ENCODE measurements at places on chromosomes 3 and 15. TPM values are rescaled to one million over a fixed set of nuclear protein-coding genes. Genes with fewer than 3 reads are reported as not detected.

DNA sequence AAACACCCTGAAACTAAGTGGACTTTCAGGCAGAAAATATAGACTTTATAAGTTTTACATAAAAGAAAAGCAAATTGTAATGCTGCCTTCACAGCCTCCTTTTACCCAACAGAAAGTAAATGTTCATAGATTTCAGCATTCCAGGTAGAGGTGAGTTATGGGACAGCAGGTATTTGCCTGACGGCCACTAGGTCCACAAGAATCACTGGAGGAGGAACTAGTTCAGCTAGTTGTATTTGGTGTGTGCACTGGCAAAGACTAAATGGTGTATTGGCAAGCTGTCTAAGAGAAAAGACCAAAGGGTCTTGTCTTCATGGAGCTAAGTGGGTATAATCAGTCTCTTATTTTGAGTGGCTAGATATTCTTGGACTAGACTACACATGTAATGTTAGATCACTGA is 34.2 kb downstream of the ZNF654 start:
- H3K4me1 ChIP-seq = no peaks in the 10 kb centered on the region
- no peaks in the 10 kb centered on the region for H3K27me3 ChIP-seq
- no peak for DNase-seq

DNA sequence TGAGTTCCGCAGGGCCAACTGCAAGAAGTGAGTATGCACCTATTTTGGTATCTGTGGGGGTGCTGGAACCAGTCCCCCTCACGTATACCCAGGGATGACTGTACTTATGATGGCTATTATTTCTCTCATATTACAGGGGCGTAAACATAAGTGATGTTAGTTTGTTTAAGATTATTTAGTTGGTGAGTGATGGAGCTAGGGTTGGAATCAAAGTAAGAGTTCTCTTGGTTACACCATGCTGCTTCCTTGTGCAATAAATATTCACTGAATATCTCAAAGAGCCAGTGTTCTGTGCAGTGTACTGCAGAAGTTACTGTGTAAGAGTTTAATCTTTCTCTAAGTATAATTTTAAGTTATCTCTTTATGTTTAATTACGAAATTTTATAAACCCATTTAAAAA is 12.8 kb upstream of the UTS2B start:
- H3K4me1 ChIP-seq = peaks cover 37% of the 10 kb centered on the region
- H3K27ac ChIP-seq = peak overlapping the region; percentile 7
- no peaks in the 10 kb centered on the region for H3K36me3 ChIP-seq

- H3K4me1 ChIP-seq = peaks cover 6% of the 10 kb centered on the region
- no peaks in the 10 kb centered on the region for H3K36me3 ChIP-seq
- no peak overlapping the region for H3K27ac ChIP-seq
- H3K27me3 ChIP-seq = no peaks in the 10 kb centered on the region
These were observed 817.4 kb downstream of the NTRK3 start for GRCh38 chr15:87439090-87439489.

- DNase-seq = no peak
- no peaks in the 10 kb centered on the region for H3K36me3 ChIP-seq
- H3K27me3 ChIP-seq = peaks cover 53% of the 10 kb centered on the region
These were observed 40.4 kb downstream of the MUC20 start for GRCh38 chr3:195761123-195761566.

The FBN1 gene
- 24.2 TPM for total RNA-seq

The DNAH1 gene
- 7.6 TPM for total RNA-seq

The AMIGO3 gene
- total RNA-seq = 0.79 TPM

- no peak overlapping the region for H3K4me3 ChIP-seq
- DNase-seq = no peak
- no peaks in the 10 kb centered on the region for H3K27me3 ChIP-seq
- H3K36me3 ChIP-seq = no peaks in the 10 kb centered on the region
- no peak overlapping the region for H3K27ac ChIP-seq
These were observed 102.1 kb upstream of the TLE3 start for GRCh38 chr15:70199540-70200410.

The RAB5A gene
- 102 TPM for total RNA-seq

DNA sequence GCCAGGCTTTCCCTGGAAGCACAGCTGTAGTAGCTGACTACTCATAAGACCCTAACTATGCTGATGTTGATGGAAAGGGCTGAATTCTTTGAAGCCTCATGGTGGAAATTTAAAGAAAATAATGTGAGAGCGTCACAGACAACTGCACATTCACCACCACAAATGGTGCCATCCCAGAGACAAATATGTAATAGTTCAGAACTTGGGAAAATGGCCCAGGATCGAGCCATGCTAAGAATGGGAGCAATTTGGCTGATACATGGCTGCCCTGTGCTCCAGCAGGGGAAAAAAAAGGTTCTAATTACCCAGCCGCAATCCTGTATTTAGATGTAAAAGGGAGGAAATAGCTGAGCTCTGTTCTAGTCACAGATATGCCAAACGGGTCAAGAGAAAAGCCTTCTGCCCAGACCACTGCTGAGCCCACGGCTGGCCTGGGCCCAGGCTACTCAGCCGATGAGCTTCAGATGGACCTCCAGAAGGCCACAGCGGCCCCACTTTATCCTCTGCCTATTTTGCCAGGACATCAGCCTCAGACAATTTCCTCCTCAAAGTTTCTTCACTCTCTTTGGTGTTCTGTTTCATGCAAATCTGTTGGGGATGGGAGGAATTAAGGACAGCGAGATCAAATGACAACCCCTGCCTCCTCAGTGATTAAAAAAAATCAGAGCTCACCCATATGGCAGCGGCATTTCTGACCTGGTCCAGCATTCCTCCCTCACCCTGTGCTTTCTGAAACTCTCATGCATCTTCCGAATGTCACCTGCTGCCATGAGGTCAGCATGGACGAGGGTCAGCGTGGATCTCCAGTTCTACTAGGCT is 54.5 kb upstream of the MEX3B start:
- no peak overlapping the region for H3K4me3 ChIP-seq
- no peaks in the 10 kb centered on the region for H3K4me1 ChIP-seq
- no peak overlapping the region for H3K27ac ChIP-seq
- no peaks in the 10 kb centered on the region for H3K27me3 ChIP-seq

- DNase-seq = no peak
- no peaks in the 10 kb centered on the region for H3K36me3 ChIP-seq
- H3K27me3 ChIP-seq = no peaks in the 10 kb centered on the region
- no peaks in the 10 kb centered on the region for H3K4me1 ChIP-seq
- no peak overlapping the region for H3K27ac ChIP-seq
- H3K4me3 ChIP-seq = no peak overlapping the region
These were observed 183.7 kb upstream of the NAALADL2 start for GRCh38 chr3:174675406-174675805.

GRCh38 chr3:114218578-114219185 is 18.7 kb downstream of the ZNF80 start:
- no peaks in the 10 kb centered on the region for H3K36me3 ChIP-seq
- no peaks in the 10 kb centered on the region for H3K4me1 ChIP-seq
- no peak overlapping the region for H3K4me3 ChIP-seq
- DNase-seq = no peak

DNA sequence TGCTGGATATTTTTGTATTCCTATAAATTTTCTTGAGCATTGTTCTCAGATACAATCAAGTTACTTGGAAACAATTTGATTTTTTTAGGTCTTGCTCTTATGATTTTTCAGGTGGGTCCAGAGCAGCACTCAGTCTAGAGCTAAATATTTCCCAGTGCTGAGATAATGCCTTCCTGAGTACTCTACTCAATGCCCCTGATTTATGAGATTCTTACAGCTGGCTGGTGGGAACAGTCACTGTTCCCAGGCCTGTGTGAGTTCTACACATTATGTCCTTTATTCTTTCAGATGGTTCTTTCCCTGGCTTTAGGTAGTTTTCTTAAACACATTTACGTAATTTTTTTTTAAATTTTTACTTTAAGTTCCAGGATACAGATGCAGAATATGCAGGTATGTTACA is 51.0 kb upstream of the EIF5A2 start:
- H3K4me1 ChIP-seq = no peaks in the 10 kb centered on the region
- H3K4me3 ChIP-seq = no peak overlapping the region
- H3K27me3 ChIP-seq = no peaks in the 10 kb centered on the region
- no peaks in the 10 kb centered on the region for H3K36me3 ChIP-seq
- H3K27ac ChIP-seq = no peak overlapping the region

DNA sequence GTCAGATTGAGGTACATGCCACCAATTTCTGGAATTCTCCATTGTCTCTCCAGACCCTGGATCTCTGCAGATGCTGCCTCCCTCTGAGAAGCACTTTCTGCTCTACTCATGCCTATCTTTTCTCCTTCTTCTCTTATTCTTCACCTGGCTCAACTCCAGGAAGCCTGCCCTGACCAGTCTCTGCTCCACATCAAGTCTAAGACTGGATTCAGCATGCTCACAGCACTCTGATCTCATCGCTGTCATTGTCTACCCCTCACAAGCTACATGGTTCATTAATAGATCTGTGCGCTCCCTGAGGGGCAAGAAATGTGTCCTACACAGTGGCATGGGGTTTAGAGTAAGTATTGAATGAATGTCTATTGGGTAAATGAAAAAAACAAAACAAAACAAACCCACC is 38.7 kb downstream of the CCR4 start:
- no peaks in the 10 kb centered on the region for H3K36me3 ChIP-seq
- no peak overlapping the region for H3K4me3 ChIP-seq
- no peak for DNase-seq
- no peaks in the 10 kb centered on the region for H3K27me3 ChIP-seq
- no peak overlapping the region for H3K27ac ChIP-seq

- no peak overlapping the region for H3K4me3 ChIP-seq
- no peak overlapping the region for H3K27ac ChIP-seq
- DNase-seq = no peak
These were observed 445.7 kb upstream of the CDIN1 start for GRCh38 chr15:36133742-36134141.

GRCh38 chr3:174020156-174020555 is 622.6 kb downstream of the NLGN1 start:
- no peaks in the 10 kb centered on the region for H3K36me3 ChIP-seq
- H3K27me3 ChIP-seq = no peaks in the 10 kb centered on the region
- H3K4me3 ChIP-seq = no peak overlapping the region
- no peak overlapping the region for H3K27ac ChIP-seq
- H3K4me1 ChIP-seq = peaks cover 11% of the 10 kb centered on the region

DNA sequence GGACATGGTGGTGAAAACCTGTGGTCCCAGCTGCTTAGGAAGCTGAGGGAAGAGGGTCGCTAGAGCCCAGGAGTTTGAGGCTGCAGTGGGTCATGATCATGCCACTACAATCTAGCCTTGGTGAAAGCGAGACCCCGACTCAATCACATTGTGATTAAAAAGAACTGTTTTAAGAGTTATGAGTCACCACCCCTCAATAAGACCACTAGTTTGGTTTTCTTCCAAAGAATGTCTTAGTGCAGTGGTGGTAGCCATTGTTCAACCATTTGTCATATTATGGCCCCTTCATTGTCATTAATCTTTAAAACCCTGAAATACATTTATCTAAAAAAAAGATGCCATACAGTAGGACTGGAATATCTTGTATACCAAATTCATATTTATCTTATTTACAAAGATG is 48.8 kb downstream of the BLM start:
- H3K4me3 ChIP-seq = no peak overlapping the region
- peaks cover 1% of the 10 kb centered on the region for H3K36me3 ChIP-seq
- no peak overlapping the region for H3K27ac ChIP-seq
- H3K27me3 ChIP-seq = no peaks in the 10 kb centered on the region

DNA sequence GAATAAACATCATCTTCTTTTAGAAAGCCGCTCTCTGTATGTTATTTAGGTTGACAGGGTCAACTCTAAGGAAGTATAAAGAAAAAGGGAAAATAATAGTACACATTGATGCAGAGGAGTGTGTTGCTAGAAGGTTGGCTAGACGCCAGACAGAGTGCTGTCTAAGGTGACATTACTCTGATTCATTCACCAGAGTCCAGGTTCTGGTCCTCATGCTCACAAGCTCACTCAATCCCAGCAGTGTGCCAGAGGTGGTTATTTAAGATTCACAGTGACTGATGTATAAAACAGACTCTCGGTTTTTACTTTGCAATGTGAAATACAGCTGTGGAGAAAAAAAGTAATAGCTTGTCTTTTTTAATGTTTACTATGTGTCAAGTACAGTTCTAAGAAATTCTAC is 1.7 kb downstream of the CFAP44 start:
- no peaks in the 10 kb centered on the region for H3K4me1 ChIP-seq
- H3K27ac ChIP-seq = no peak overlapping the region
- DNase-seq = peak; percentile 4
- H3K4me3 ChIP-seq = no peak overlapping the region
- peaks cover 15% of the 10 kb centered on the region for H3K36me3 ChIP-seq
- H3K27me3 ChIP-seq = no peaks in the 10 kb centered on the region

The IGSF10 gene
- not detected for total RNA-seq

The ANKUB1 gene
- total RNA-seq = not detected

The CLDN16 gene
- total RNA-seq = 0.23 TPM
